ENCODE measurements at places on chromosomes 5 and 9.

- no peak for DNase-seq
Measured at GRCh38 chr9:117555964-117556629, 141.2 kb upstream of the ASTN2 start.

DNA sequence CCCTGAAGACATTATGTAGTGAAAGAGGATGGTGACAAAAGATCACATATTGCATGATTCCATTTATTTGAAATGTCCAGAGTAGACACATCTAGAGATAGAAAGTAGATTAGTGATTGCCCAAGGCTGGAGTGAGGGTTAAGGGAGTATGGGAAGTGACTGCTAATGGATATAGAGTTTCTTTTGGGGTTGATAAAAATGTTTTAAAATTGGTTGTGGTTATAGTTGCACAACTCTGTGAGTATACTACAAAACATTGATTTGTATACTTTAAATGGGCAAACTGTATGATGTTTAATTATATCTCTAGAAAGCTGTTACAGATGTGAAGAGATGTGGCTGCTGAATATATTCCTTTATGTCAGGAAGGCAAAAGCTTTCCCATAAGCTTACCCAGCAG lies 202.8 kb downstream of the CCDC171 start:
- no peak for DNase-seq

- no peak for DNase-seq
Measured at GRCh38 chr9:121059998-121060636, 10.0 kb upstream of the C5 start.

GRCh38 chr5:74875994-74876791 lies 10.0 kb upstream of the FAM169A start:
- no peak for DNase-seq

- no peak for DNase-seq
Measured at GRCh38 chr9:125842242-125842641, 95.1 kb downstream of the PBX3 start.

DNA sequence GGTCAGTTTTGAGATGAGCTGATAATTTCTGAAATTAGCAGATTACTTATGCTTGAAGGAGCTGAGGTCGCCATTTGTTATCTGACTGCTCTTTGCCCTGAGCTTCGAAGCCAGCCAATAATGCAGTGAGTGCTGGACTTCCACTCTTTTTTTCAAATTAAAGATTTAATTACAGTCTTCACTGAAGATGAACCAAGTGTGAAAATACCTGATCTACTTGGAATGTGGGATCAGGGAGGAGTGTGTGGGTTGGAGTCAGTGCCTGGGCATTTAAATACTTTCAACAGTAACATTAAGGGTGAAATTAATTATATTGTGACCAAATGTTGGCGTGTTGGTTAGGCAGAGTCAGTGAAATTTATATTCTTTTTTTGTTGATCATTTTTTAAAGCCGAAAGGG lies 23.9 kb upstream of the DMRT3 start:
- DNase-seq = no peak

GRCh38 chr5:7492371-7492770 lies 96.4 kb downstream of the ADCY2 start:
- DNase-seq = no peak
